NCI-H2029 (cell line): ENCODE measurements at places on chromosomes 2 and 18.
A peak's percentile ranks its signal among the peaks of the same experiment; 100 is the strongest.

DNA sequence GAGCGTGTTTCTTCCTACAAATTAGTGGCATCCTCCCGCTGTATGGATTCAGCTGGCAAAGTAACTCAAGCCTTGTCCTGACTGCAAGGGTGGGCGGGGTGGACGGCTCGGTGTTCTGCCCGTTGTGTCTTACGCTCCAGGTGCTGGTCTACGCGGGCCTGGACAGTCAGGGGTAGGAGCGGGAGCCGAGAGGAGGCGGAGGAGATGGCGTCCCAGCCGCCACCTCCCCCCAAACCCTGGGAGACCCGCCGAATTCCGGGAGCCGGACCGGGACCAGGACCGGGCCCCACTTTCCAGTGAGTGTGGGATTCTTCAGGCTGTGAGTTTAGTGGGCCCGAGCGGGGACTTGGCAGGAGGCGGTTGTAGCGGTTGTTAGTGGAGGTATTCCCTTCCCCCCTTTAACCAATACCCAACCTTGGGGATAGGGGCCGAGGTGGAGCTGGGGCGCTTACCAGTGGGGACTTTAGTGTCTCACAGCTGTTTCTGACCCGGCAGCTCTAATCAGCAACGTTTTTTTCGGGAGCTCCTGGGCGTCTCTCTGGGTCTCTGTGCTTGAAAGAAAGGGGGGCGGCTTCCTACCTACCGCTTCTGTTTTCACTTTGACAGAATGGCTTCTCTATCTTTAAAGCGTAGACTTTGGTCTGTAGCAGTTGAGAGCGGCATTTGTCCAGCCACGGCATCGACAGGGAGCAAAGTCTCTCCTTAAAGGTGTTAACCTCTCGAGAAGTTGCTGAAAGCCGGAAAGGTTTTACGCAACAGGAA lies at the start of the genes PEX13 and PUS10:
Gene PEX13, plus strand, starts transcription at position 165 of the 762 bp plus-strand sequence. Its CDS starts 40 bp downstream, at position 205.
Gene PUS10, minus strand, starts transcription at position 700 of the 762 bp plus-strand sequence. CDS start 6,365 bp downstream, outside the sequence.
- peak; percentile 72 for DNase-seq

DNA sequence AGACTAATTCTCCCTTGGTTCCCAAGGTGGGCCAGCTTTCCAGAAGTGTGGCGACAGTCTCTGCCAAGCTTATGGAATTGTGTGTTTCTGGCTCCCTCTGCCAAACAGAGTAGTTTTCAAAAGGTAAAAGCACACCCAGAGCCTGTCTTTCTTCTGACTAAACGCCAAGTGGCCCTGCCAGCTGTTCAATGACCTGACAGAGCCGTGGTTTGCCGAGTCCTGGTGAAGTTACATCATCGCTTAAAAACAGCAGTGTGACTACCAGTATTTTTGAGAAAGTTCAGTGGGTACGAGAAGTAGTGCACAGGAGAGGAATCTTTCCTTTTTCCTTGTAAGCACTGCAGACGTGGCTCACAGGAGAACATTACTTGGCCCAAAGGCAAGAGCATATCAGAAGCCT lies 1.9 kb downstream of the PER2 start:
- DNase-seq = peak; percentile 75

GRCh38 chr2:97995026-97995733 lies 568 bp downstream of the TMEM131 start:
- DNase-seq = no peak

- no peak for DNase-seq
Observed at GRCh38 chr2:30356071-30356470, 91.0 kb upstream of the LCLAT1 start.

DNA sequence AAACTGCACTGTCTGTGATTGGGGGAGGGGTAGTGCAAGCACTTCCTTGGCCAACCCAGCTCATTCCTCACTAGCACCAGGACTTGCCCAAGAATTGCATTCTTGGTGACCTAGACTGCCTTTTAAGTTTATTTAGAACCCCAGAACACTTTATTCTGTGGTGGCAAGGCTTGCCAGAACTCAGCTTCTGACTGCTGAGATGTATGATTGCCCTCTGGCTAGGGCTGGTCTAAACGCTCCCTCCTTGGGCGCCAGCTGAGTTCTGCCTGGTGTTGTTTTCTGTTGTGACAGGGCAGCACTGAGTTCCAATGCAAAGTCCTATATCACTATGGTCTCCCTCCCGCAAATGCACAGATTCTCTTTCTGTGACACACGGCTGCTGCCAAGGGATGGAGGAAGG lies 247.7 kb downstream of the ZNF385B start:
- no peak for DNase-seq

GRCh38 chr2:170165129-170165528 lies 12.8 kb upstream of the MYO3B start:
- DNase-seq = no peak

DNA sequence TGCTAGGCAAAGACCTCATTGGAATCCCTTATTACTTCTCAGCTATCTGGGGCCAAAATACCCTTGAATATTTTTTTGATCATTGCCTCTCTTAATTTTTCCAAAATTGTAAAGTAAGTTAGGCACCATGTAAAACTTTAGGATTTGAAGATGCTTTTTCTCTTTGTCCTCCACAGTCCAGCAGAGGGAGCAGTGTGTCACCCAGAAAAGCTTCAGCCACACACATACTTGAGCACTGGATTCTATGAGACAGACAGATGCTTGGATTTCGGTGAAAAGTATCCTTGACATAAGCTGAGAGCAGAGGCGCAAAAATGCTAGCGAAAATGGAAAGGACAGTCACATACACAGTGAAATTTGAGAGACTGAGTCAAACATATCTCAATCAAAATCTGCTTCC lies 74.7 kb upstream of the KCNJ3 start:
- DNase-seq = no peak

DNA sequence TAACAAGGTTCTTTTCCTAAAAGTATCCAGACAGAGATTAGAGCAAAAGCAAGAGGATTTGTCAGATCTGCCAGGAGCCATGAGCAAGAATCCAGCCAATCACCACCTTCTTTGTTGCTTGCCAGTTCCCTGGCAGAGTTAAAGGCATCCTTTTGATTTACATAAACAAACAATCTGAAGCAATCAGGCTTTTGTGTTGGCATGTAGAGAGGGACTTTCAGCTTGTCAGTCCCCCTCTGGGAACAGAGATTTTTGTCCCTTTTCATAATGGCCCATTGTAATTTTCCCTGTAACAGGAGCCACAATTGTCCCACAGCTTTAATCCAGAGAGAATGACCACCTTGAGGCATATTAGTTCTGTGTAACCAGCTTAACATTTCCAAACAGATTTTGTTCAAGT lies at the start of gene ERMN:
Gene ERMN, minus strand, starts transcription at position 39 of the 400 bp plus-strand sequence. CDS start 182 bp downstream, outside the sequence.
- no peak for DNase-seq

GRCh38 chr2:174561283-174561971 lies 36.2 kb downstream of the WIPF1 start:
- peak; percentile 78 for DNase-seq

DNA sequence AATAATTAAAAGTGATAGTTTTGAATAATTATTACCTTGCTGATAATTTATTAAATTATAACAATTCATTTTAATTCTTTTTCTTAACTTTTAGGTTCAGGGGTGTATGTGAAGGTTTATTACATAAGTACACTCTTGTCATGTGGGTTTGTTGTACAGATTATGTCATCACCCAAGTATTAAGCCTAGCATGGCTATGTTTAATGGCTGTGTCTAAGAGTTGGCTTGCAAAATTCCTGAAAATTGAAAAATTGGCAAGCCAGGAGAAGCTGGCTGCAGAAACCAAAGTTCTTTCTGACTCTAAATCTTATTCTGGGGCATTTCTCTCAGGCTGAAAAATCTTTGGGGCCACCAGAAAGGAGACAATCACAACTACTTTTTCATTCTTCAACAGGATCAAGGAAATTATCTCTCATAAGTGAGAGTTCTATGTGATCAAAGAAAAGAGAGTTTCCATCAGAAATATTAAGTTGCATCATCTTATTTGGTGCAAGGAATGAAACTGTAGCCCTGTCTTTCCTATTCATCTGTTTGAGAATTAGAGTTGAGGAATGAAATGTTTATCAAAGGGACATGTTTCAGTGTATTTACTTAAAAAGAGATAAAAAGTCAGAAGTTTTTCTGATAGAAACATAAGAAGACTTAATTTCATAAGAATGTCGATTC lies 412.1 kb upstream of the CDH2 start:
- DNase-seq = no peak

DNA sequence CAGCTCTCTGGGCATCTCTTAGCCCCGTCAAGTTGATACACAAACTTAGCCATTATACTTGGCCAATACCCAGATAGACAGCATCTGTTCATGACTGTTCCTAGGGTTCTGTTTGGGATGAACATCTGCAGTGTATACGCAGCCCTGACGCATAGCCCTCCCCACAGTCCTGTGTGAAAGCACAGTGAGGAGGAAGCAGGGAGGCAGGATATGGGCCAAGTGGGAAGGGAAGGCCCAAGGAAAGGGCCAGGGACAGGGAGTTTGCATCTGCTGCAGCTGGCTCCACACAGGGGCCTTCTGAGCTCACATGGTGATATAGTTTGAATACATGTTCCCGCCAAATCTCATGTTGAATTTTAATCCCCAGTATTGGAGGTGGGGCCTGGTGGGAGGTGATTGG lies 80.2 kb downstream of the CMPK2 start:
- DNase-seq = no peak

DNA sequence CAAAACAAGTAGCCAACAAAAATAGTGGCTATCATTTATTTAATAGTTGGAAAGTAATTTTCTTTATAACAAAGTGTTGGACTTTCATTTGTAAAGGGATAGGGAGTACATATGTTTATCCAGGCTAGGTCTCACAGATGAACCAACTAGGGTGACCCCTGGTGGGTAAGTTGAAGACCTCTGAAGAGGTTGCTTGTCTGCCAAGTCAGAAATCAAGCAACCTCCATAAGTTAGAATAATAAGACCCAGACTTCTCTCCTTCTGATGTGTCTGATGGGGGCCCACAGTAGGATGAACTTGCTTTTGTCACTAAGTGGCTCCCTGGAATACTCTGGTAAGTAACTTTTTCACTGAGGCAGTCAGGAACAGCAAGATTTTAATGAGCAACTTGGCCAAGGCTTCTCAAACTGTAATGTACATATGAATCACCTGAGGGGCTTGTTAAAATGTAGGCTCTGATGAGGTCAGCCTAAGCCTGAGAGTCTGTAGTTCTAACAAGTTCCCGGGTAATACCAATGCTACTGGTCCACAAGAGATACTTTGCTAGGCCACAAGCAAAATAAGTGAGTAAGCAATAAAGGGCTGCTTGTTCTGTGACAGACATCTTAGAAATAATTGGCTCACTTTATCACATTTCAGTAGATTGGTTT lies 319.6 kb downstream of the PIK3C3 start:
- no peak for DNase-seq

GRCh38 chr18:41820784-41821183 lies 134.2 kb upstream of the PIK3C3 start:
- no peak for DNase-seq

GRCh38 chr18:68676913-68677312 lies 38.0 kb downstream of the TMX3 start:
- DNase-seq = no peak

DNA sequence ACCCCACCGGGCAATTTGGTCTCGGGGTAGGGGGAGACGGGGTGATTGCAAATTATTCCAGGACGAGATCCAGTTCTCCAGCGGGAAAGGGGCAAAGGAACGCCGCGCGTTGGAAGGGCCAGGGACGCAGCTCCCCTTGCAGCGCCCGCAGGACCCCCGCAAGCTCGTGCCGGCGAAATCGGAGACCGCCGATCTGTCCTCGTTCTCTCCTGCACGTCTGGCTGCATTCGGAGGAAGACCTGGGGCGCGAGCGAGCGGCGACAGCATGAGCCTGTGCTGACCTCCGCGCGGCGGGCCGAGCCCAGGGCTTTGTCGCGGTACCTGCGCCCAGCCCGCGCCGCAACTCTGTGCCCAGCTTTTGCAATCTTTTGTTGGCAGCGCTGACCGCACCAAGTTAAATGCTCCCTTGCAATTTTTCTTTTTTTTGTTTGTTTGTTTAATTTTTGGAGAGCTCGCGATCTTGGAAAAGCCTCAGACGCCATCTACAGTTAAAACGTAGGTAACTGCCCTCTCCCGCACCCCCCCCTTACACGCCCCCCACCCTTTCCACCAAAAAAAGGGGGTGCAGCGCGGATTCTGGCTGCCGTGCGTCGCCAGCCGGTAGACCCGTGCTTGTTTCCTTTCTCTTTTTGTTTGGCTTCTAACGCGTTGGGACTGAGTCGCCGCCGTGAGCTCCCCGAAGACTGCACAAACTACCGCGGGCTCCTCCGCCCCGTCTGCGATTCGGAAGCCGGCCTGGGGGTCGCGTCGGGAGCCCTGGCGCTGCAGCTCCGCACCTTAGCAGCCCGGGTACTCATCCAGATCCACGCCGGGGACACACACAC lies 667 bp downstream of the TRIB2 start:
- DNase-seq = no peak

DNA sequence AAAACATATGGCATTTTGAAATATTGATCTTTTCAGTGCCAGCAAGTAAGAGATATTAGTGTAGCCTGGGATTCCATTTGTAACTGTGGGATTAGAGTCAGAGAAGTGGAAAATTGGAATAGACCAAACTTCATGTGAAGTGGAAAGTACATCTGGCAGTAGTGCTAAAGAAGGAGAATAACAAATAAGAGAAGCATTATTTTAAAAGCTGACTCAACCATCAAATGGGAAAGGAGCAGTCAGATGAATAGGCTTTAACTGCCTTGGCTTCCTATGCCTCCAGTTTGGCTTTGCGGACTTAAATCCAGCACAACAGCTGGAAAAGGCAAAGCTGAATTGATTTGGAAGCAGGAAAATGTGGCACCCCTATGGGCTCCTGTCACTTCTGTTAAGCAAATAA lies 623.1 kb downstream of the TSN start:
- no peak for DNase-seq

DNA sequence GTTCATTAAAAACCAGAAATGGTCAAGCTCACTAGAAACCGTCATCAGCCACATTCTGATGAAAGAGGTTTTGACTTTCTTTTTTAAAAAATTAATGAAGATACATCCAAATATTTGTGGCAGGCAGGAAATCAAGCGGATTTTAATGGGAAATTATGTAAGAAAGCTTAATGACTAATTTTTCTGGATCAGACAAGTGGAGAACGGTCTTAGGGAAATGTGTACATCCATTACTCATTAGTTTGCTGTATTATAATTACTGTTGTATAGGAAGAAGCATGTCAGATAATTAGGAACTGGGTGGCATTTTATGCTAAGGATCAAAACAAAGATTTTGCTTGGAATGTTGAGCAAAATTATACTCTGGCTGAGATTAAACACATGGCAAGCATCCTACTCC lies 39.4 kb downstream of the AGAP1 start:
- no peak for DNase-seq

- DNase-seq = peak; percentile 52
Observed at GRCh38 chr18:23134780-23135549, at the start of gene CABLES1. Gene CABLES1 (plus strand): TSS chr18:23135485. CDS start chr18:23135763, 278 bp downstream.

DNA sequence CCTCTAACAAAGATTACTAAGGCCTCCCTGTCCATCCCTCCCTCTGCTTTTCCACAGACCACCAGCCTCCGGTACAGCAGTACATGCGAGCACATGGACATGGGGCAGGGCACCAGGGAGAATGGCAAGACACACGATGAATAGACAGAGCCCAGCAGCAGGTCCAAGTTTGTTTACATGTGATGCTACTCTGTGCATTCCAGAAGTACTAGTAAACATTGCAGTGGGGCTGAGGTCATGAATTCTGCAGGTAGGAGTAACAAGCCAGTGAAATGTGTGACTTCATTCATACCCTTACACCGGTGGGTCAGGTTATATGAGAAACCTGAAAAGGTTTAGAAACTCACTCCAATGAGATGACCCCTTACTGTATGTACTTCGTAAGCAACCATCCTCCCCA lies 205.7 kb downstream of the BCL11A start:
- no peak for DNase-seq

- no peak for DNase-seq
Observed at GRCh38 chr2:20062615-20063545, 11.5 kb upstream of the LAPTM4A start.

- DNase-seq = no peak
Observed at GRCh38 chr2:146131785-146132184, 1611.9 kb upstream of the ZEB2 start.

- no peak for DNase-seq
Observed at GRCh38 chr2:9847140-9847539, 3.9 kb downstream of the TAF1B start.
